HS-5 (cell line): ENCODE measurements at places on chromosomes 7 and 10.

DNA sequence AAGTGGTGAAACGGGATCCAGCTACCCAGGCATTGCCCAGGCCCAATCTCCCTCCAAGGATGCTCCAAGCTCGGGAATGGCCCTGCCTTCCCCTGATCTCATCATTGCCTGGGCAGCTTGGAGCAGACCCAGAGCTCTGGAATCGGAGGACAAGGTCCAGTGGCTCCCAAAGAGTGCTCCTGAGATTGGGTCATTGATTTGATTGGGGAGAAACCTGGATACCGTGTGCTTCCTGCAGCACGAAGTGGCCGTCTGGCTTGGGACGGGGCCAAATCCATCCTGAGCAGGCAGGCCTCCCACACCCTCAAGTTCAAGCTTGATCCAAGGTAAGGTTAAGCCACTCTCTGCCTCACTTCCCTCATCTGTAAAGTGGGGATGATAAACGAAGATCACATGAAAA, 69.9 kb downstream of the OAT start:
- no peak for DNase-seq

- no peak for DNase-seq
Observed at GRCh38 chr7:52107355-52107754, 790.7 kb upstream of the COBL start.

DNA sequence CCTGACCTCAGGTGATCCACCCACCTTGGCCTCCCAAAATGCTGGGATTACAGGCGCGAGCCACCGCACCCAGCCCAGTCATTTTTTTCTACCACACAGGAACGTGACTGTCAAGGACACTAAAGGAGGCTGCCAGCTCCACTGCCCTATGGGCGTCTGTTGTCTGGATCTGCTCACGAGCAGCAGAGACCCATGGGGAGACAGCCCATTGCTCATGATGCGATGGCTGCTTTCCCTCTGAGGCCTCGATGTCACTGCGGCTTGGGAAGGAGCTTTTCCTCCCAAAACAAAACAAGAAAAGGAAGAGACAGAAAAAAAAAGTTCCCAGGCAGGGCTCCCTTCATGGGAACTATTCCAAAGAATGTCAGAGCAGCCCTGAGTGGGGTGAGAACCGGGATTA, 70.5 kb downstream of the DENND2A start:
- no peak for DNase-seq

DNA sequence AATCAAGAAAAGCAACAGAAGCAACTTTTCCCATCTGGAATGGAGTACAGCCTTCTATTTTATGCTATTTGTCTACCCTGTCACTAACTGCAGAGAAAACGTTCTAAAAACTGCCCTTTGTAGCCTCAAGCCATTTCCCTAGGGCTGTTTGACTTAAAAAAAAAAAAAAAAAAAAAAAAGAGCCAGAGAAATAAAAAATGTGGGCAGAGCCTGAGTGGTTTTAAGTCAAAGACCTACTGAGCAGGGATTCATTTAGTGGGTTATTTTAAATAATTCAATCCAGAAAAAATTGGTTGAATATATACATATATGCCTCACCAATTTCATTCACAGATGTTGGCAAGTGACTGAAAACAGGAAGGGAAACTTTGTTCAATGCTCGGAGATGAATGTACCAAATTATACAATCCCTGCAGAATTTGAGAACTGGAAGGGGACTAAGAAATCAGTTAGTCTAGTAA, 75.2 kb downstream of the PPP1R3C start:
- no peak for DNase-seq

- no peak for DNase-seq
Observed at GRCh38 chr7:70392877-70393435, 739.0 kb upstream of the GALNT17 start.

GRCh38 chr7:132337450-132338080, 238.7 kb downstream of the PLXNA4 start:
- no peak for DNase-seq

DNA sequence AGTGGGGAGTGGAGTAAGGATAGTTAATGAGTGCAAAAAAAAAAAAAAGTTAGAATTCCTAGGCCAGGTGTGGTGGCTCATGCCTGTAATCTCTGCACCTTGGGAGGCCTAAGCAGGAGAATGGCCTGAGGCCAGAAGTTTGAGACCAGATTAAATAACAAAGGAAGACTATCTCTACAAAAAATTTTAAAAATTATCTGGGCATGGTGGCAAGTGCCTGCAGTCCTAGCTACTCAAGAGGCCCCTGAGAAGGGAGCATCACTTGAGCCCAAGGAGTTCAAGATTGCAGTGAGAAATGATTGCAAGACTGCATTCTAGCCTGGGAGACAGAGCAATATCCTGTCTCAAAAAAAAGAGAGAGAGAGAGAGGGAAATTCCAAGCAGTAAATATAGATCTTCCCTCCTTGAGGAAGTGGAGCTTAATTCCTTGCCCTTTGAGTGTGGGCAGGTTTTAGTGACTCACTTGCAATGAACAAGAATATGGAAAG, 19.5 kb upstream of the CSTF2T start:
- peak; percentile 40 for DNase-seq

DNA sequence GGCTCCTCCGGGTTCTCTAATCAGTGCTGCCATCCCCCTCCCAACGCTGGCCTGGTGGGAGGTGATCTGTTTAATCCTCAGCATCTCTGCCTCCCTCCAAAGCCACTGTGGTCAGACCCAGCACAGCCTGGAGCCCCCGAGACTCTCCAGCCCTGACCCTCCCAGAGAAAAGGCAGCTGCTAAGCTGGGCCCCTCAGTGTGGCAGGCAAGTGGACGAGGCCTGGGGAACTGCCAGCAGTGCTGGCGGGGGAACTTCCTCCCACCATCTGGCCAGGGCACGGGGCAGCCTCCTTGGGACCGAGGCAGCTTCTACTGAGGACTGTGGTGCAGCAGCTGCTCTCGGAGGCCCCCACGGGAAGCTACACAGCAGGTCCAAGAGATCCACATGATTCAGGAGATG, 51.1 kb downstream of the DPYSL4 start:
- DNase-seq: no peak

GRCh38 chr10:92734301-92734700, 44.5 kb downstream of the HHEX start:
- no peak for DNase-seq

DNA sequence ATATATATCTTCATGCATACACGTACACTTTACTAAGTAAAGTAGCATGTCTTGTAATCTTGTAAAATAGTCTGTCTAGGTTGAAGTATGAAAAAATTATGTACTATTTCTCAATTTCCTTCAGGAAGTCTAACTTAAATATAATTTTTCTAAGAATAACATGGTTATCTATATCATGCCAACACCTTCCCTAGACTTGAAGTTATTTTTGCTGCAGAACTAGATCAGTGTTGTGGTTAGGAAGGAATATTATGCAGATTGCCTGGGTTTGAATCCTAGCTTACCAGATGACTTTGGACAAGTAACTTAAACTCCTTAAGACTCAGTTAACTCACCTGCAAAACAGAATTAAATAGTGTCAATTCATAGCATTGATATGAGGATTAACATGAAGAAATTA, 142.2 kb upstream of the SEMA3A start:
- no peak for DNase-seq

DNA sequence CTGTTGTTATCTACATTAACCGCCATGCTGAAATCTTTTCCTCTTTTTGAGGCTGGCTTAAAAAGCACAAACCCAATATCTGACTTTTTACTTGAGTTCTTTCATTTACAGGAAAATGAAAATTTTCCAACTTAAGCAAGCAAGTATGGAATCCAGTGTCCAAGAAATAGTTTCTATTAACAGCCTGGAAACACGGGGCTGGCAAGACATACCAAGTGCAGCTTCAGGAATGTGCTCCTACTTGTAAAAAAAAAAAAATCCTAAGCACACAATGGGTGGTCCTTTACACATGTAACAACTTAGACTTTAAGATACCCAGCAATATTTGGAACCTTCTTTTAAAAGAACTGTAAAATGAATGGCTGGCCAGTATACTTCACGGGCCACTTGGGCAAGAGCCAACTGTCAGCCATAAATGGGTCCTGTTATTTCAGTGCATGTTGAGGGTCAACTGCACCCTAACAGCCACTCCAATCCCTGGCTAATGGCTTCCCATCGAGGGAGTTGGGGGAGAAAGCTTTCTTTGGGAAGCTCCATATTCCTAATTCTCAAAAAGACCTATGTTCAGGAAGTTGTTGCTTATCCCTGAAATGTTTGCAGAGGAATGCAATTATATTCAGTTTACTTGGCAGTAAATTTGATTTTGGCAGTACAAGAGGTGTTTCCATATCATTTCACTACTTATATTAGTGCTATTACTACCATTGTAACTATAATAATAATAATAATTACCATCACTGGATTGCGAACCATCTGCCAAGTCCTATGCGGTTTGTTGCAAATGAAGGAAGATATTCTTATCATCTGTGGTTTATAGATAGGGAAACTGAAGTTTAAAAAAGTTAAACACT, 236.4 kb upstream of the TMEM72 start:
- DNase-seq: no peak

DNA sequence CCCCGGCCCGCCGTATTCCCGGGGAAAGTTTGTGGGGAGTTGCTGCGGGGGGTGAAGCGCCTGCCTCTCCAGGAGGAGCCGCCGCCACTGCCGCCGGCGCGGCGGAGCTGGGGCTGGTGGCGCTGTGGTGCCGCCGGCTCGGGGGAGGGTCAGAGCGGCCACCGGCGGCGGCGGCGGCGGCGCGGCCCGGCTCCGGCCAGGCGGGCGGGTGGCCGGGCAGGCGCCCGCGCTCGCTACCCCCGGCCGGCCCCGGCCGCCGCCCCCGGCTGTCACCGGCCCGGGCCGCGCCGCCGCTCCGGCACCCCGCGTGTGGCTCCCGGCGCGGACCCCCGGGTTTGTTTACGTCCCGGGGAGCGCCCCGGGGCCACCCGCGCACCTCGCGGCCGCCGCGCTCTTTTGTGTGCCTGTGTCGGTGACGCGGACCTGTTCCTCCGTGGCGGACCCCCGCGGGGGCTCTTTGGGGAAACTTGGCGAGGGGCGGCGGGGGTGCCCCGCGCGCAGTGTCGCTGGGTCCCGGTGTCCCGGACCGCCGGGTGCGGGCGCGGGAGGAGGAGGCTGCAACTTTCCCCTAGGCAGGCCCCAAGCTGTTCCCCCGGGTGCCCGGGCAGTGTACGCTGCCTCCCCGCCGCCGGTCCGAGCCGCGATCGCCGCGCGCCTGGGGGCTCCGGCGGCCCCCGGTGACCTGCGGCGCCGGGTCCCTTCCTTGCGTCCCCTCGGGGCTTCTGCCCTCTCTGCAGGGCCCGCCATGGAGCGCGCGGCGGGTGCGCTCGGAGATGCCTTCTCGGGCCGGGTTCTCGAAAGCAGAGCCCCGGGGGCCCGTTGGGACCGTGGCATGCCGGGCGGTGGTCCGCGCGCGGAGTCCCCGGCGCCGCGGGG, 593 bp upstream of the CUX1 start:
- DNase-seq: no peak

- no peak for DNase-seq
Observed at GRCh38 chr10:88865281-88865876, 13.7 kb upstream of the ANKRD22 start.

GRCh38 chr10:100319707-100320402, 10.2 kb downstream of the PKD2L1 start:
- DNase-seq: no peak

DNA sequence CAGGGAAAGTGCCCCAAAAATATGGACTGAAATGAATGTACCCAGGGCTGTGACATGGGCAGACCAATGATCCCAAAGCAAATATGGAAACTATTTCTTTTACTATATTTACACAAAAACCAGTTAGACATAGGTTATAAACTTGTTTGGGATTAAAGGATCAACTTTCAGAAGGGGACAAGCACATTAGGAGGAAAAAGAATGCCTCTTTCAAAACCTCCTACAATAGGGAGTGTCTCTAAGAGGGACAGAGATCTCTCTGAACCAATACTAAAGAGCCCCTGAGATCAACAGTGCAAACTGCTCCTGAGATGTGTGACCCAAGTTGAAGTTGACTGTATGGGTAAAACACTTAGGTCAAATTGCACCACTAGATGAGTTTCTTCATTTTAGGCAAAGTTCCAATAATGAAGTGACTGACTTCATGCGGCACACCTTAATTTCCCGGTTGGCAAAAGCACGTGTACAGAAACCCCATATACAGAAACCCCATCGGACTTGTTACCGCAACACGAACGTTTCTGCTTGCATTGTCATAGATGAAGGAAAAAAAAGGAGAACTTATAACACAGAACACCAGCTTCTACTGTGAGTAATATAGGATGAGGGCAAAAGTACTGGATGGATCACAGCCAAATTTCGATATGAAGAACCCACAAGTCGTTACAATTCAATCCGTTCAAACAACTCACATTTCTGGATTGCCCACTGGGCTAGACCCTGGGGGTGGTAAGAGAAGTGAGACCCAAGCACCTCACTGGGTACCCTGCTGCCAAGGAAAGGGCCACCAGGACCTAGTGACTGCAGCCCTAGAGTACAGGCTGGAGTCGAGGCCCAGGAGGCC, 4.3 kb downstream of the SVIL start:
- no peak for DNase-seq

- DNase-seq: no peak
Observed at GRCh38 chr7:113142385-113143119, 24.2 kb upstream of the SMIM30 start.

DNA sequence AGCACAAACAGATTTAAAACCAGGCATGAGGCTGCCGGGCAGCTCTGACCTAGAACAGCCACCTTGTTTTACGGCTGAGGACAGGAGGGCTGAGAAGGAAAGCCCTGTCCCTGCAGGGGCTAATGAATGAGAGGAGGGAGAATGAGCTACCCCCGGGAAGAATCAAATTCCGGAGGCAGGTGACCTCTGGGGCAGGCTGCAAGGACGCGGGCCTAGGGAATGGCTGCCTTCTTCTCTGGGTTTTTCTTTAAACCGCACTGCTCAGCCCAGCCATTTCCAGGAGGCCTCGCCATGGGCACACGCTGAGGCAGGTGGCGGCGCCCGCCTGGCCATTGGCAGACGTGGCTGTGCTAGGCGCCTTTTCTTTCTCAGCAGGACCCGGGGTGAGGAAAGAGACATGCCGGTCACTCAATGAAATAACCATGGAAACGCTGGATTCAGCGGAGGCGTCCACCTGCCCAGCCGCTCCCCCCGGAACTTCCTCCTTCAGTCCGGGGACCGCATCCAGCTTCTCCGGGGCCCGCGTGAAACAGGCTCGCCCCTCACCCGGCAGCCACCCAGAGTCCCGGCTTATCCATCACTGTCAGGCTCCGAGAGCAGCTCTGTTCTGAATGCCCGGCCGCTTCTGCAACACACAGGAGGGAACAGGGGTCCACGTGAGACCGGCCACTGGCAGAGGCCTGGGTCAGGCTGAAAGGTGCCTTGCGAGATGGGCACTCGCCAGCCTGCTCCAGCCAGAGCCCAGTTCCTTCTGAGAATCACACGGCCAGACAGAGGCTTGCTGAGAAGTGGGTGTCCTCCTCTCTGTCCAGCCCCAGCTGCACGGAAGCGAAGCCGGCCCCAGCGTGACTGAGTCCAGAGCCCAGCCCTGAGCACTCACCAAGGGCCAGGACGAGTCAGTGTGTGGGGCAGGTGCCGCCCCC, 82.1 kb downstream of the PDGFA start:
- no peak for DNase-seq

GRCh38 chr10:81957976-81958375, 83.0 kb downstream of the NRG3 start:
- DNase-seq: peak; percentile 5
